ENCODE measurements at places on chromosomes 6 and 20.

DNA sequence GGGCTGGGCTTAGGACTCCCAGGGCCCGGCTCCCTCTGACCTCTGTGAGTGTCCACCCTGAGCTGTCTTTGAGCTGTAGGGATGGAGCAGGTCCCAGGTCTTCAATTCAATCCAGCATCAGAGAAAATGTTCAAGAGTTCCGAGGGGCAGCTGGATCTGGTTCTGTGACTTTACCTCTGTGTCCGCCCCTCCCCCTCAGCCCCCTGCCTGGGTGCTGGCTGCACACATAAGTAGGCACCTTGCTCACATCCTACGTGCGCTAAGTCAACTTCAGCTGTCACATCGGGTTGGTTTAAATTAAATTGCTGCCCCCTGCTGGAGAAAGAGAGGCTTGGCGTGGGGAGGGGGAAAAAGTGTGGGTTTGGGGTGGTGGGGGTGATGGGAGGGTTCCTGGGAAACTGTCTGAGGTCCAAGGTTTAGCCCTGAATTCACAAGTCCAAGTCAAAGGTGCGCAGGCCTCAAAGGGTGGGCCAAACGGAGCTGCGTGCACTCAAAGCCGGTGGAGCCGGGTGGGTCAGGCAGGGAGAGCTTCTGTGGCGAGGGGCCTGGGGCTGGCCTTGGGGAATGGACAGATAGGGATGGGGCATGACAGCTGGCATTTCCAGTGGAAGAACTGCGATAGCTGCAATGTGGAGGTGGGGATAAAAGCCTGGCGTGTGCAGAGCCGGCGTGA is 3.0 kb downstream of the WFDC5 start:
- DNase-seq = no peak

- no peak for DNase-seq
These were observed 2.6 kb downstream of the DDR1 start for GRCh38 chr6:30886897-30887255.

GRCh38 chr6:31531771-31532643 is 3.2 kb downstream of the MCCD1 start:
- no peak for DNase-seq

GRCh38 chr6:130515306-130515705 is 149.5 kb downstream of the TMEM200A start:
- no peak for DNase-seq

DNA sequence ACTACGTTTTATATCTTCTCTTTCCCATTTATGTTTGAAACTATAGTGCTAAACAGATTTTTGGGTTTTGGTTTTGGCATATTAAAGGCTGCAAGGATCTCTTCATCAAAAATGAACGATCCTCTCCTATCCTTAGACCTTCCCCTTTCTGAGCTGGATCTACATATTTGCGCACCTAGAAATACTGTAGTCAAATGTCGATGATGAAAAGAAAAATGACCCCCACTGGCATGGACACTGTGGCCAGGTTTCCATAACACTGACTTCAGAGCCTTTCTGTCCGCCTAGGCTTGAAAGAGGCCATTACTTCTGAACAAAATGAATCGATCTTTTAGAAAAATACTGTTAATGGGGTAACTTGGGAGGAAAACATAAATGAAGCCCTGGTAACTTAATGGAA is 5.8 kb downstream of the FLRT3 start:
- no peak for DNase-seq

DNA sequence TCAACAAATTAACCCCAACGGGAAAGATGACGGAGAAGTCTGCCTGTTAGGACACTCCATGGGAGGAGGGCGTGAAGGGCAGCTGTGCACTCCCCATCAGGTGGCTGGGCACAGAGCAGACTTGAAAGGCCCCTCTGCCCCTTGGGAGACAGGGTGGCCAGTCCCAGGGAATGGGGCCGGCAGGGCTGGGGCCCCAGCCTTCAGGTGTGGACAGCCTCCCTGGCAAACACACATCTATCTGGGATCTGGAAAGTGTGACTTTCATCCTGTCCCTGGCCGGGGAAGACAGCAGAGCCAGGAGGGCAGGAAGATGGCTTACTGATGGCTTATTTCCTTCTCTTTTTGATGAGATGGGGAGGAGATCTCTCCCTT is 4.5 kb upstream of the FRMD1 start:
- no peak for DNase-seq

Data from NCI-H1092 (cell line).